CD4-positive, alpha-beta T cell (primary cell): ENCODE measurements at places on chromosomes 5 and 9.

DNA sequence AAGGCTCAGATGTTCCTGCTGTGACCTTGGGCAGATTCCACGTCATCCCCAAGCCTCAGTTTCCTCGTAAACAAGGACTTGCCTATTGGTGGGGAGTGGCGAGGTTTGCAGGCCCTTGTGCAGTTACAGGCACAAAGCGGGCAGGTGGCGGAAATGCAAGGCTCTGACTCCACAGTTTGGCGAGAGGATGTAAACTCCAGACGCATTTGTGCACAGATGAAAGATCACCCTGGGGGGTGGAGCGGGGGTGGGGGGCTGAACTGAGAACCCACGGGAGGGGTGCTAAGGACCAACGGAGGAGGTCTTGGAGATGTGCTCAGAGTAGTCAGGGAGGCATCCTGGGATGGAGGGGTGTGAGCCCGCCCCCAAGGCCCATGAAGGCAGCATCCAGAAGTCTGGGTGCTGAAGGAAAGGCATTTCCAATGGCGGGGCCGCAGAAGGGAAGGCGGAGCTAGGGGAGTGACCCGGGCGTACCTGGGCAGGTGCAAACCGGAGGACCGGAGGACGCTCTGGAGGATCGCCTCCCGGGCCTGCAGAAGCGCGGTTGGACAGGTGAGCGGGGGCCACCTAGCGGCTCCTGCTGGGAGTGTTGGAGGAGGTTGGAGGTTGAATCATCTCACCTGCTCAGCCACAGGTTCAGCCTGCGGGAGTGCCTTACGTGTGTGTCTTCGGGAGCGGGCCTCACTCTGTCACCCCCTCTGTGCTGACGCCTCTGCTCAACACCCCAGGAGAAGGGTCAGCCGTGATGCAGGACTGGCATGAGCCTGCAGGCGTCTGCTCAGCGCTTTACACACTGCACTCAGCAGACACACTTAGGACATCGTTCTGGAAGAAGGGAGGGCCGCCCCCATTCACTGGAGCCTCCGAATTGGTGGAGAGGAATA is 1.9 kb upstream of the FIBCD1 start:
- peak; percentile 67 for DNase-seq

- DNase-seq = no peak
Measured at GRCh38 chr9:112505607-112506006, 19.0 kb downstream of the KIAA1958 start.

GRCh38 chr5:4661836-4662235 is 478.3 kb upstream of the ADAMTS16 start:
- no peak for DNase-seq

DNA sequence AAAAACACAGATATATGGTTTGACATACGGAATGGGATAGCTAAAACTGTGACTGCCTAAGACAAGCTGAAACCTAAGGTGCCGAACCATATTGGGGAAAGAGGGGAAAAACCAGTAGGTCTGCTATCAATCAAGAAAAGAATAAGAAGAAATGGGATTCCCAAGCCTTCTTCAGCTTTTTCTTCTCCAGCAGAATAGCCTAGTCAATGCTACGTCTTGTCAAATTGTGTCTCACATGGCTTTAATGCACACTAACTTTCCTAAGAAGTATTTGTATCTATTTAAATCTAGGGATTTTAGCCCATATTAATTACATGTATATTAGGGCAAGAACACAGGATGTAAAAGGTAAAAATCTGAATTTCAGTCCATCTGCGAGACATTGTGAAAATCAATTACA is 797 bp upstream of the FBXO38 start:
- no peak for DNase-seq

GRCh38 chr5:103066326-103066725 is 53.6 kb downstream of the GIN1 start:
- no peak for DNase-seq

DNA sequence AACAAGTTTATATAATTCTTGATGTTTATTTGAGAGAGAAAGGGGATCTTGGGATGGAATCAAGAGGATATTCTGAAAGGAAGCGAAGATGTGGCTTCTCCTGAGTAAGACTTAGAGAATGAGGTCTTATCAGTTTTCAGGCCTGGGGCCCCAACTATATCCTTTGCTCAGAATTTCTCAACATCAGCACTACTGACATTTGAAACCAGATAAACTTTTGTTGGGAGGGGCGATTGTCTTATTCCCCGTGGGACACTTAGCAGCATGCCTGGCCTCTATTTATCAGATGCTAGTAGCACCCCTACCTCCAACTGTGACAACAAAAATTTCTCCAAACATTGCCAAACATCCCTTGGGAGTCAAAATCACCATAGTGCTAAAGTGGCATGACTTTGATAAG is 567.7 kb downstream of the MAT2B start:
- no peak for DNase-seq

DNA sequence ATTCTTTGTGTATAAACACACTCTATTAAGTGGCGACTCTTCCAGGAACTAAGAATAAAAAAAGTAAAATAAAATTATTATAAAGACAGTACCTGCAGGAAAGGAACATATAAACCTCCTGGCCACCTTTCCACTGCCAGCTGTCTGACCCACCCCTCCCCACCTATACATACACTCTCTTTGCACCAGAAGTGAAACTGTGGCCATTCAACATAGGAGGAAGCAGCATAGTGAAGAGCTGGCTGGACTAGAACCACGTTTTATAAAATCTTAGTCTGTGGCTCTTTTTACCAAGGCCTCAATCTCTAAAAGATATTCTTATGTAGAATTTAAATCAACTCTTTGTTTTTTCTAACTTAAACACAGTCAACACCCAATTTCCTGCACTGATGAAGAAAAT is 289.6 kb downstream of the GABRB2 start:
- no peak for DNase-seq

DNA sequence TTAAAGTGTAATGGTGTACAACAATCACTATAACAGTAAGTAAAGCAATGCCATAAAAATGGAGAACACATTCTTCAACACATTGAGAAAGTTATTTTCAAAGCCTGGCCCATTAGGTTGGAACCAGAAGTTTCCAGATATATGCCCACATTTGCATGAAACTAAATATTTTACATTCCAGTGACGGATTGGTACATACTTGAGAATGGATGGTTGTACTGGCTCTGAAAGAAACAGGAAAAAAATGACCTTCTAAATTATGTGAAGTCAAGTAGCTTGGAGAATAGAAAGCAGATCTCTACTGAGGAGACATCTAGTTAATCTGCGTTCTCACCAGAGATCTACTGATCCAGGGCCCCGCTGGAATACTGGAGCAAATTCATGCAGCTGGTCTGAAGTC is 1037.0 kb downstream of the NR2F1-AS1 start:
- no peak for DNase-seq

DNA sequence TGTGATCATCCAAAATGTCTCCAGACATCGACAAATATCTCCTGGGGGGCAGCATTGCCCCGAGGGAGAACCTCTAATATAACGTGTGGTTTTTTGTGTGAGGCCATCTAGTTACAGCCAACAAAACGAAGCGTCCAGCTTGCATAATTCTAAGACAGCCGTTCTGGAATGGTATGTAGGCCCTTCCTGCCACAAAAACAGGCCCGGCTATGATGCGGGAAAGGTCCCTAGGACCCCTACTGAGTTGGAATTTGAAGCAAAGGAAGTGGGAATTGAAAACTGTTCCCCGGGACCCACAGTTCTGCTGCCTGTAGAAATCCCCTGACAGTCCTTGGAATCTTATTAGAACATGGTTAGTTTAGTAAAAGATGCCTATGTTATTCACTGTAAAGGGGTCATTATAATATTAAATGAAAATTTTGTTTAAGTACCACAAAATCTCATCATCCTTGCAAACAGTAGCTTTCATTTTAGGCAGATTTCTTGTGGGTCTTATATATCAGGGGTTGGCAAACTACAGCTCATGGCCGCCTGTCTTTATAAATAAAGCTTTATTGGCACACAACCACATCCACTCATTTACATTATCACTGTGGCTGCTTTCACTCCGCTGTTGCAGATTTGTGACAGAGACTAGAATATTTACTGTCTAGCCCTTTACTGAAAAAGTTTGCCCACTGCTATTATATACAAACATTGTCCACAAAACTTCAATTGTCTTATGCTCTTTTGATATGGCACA is 70.7 kb downstream of the MSX2 start:
- DNase-seq = no peak

GRCh38 chr9:76580188-76580587 is 121.2 kb downstream of the GCNT1 start:
- no peak for DNase-seq

DNA sequence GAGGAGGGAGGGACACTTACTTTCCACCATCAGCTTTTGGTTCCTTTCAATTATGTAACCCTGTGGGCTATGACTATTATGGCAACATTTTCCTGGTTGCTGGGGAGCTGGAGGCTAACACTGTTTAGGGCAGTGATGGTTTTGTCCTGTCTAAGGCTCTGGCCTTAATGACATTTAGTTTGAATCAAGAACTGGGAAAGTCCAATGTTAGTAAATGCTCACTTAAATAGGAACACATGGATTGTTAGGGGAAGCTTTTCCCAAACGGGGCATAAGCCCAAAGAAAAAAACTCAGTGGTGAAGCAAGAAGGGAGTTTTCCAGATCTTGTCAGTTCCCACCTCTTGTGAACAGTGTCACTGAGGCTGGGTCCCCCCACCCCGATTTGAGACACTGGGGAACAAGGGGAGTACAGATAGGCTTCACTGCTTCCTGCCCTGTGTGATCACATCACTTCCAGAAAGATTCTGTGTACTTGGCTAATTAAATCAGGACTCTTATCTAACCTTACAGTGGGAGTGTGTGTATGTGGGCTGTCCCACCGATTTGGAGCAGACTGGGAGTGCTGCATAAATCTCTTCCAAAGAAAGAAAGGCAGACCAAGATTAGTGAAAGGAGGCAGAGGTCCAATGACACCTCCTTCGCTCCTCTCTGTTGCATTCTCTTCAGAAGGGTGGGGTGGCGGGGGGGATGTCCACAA is 206.4 kb downstream of the PTTG1 start:
- DNase-seq = no peak

- DNase-seq = no peak
Measured at GRCh38 chr5:82597437-82597836, 319.3 kb upstream of the RPS23 start.

- no peak for DNase-seq
Measured at GRCh38 chr5:28164568-28164967, 1126.2 kb upstream of the CDH9 start.

DNA sequence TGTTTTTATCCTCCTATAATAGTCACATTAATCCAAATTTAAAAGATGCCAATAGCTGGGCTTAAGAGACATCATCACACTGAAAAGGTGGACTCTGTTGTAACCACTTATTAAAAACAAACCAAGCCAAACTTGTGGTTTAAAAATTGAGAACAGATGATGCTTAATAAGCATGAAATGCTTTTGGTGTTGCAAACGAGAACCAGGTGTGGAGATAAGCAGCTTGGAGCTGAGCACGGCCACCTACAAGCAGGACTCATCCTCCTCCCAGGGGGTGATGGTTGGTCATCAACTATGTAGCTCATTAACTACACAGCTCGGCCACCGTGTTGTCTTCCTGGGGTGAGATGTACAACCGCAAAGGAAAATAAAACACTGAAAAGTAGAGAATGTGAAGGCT is 154.4 kb downstream of the NPR3 start:
- DNase-seq = no peak

- DNase-seq = no peak
Measured at GRCh38 chr5:95671826-95672225, 11.0 kb downstream of the SPATA9 start.

- DNase-seq = no peak
Measured at GRCh38 chr5:171367424-171368370, 20.0 kb upstream of the NPM1 start.

- no peak for DNase-seq
Measured at GRCh38 chr9:124197177-124198095, 60.3 kb upstream of the NEK6 start.

- no peak for DNase-seq
Measured at GRCh38 chr9:38094165-38094564, 25.1 kb upstream of the SHB start.

- DNase-seq = no peak
Measured at GRCh38 chr9:121404906-121405305, 34.9 kb upstream of the STOM start.

DNA sequence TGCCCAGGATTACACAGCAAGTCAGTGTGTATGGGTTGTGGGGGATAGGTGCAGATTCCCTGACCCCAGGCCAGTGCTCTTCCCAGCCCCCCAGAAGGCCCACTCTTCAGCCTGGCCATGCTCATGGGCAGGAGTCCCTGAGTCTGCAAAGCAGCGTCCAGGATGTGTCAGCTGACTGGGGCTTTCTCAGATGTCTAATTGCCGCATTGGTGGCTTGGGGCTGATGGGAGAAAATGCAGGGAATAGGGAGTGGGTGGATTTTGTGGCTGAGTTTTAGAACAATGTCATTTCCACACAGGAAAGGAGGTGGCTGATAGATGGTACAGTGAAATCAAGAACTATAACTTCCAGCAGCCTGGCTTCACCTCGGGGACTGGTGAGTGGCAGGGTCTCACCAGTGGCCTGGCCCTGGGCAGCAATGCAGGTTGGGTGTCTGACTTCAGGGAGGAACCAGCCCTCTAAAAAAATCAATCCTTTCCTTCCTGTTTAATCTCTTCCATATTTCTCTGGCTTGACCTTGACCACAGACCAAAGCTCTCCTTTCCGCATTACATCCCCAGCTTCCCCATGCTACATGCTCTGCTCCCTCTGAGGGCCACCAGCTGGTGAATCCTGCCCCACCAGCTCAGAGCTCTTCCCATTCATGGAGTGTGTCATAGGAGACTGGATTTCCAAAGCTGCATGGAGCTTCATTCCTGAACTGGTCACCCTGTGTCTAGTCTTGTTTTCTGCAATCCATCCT is 14.2 kb downstream of the GLIPR2 start:
- DNase-seq = no peak

- DNase-seq = no peak
Measured at GRCh38 chr5:44809956-44810420, 1.2 kb downstream of the MRPS30 start.

DNA sequence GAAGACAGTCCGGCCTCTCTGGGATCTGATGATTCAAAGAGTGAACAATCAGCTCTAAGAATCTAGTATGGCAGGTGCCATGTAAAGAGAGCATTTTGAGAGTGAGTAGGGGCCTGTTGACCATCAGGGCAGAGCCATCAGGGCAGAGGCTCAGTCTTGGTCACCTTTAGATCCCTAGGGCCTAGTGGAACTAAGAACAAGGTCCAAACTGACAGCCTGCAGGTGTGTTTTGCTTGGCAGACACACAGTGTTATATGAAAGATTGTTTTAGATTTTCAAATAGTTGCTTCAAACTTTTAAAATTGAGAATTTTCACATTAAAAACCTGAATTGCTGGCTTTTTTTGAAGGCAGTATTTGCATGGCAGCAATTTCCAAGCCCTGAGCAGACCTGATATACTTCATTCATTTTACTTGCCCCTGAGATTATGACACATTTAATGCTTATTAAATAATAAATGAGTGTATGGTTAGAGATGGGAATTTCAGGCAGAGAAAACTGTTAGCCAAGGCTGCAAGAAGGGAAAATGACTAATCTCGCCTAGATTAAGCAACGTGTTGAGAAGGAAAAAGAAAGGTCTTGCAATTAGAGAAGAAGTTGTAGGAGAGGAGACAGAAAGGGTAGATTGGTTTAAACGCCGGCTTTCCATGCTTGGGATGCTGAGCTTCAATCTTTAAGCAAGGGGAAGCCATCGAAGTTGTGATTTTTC is 279.6 kb downstream of the ARRDC3 start:
- DNase-seq = no peak
